ENCODE measurements at places on chromosomes 4 and X. TPM values are rescaled to one million over a fixed set of nuclear protein-coding genes. Genes with fewer than 3 reads are reported as not detected.

Gene GAB3
- 0.13 TPM for total RNA-seq

Gene ADGRL3
- 5.6 TPM for total RNA-seq

Gene UNC5C
- 43.8 TPM for total RNA-seq

Gene F9
- total RNA-seq: not detected

Gene NPFFR2
- total RNA-seq: 0.96 TPM

Gene FGF5
- 0.64 TPM for total RNA-seq

Gene EDNRA
- total RNA-seq: 13.3 TPM

Gene PDLIM3
- 3.2 TPM for total RNA-seq

Gene ZCCHC18
- total RNA-seq: 5.1 TPM

Gene EDA
- total RNA-seq: 3.0 TPM

Gene LONRF3
- 1.5 TPM for total RNA-seq

Gene SLBP
- total RNA-seq: 56.5 TPM

Gene RAB41
- total RNA-seq: not detected

Gene IL15
- total RNA-seq: 0.98 TPM

Gene F8A2
- not detected for total RNA-seq

Gene MCF2
- 0.31 TPM for total RNA-seq

Gene HTR2C
- 0.07 TPM for total RNA-seq

Gene AREG
- total RNA-seq: 2.2 TPM

Gene CT45A5
- not detected for total RNA-seq

Gene FGF13
- 20.7 TPM for total RNA-seq

Gene EXOC1
- total RNA-seq: 29.1 TPM
